Cardiac muscle cell (in vitro differentiated cells and primary cell): ENCODE measurements at places on chromosomes 2 and 18.

DNA sequence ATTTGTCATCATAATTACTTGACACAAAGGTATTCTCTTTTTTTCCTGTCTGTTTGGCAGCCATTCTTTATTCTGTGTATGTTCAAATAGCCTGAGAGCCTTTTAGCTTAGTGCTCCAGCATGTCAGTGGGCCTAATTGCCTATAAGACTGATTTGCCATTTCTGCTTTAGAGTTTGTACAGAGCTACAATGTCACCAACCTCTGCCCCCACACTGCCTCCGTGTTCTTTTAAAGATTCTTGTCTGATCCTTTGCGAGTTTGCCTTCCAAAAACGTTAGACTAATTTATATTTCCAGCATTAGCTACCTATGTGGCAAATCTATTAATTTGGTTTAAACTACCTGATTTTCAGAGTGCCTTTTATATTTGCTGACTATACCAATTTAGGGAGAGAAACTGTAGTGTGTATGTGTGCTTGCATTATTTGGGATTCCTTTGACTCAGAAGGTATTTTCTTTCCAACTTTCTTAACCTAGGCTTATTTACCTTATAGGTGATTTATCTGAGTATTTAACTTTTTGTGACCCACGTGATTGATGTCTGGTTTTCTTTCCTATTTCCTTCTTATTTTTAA is 70.8 kb downstream of the FAM117B start:
- DNase-seq: no peak

DNA sequence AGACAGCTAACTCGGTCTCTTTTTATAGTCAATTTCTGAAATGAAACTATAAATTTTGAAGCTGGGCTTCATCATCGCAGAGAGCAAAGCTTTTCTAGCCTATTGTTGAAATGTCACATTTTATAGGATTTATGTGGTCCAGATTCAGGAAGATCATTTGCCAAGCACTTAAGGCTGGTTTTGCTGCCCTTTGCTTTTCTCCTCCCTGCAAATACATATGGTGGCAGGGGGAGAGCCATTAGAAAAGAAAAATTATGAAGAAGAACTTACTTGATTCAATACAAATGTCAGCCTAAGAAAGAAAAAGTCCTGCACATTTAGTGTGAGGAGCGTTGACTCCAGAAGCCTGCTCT is 206.9 kb upstream of the NRP2 start:
- no peak for DNase-seq

DNA sequence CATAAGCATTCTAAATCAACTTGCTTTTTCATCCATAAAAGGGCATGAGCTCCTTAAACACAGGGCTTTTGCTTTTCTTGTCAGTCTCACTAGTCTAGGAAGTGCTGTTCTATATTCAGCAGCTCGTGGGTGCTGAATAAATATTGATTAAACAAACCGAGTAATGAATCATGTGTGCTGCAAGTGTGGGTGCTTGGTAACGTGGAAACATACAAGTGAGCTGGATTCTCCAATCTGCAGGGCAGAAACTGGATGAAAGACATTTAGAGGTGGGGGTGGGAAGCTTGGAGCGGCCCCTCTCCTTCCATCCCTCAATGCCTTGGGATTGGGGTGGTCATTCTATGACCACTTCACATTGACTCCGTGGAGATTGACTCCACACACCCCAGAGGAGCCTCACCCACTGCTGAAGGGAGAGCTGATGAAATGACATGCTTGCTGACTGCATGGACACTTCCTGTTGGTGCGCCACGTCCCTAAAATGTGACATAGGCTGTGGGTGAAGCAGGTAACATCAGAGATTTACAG is 114.6 kb downstream of the DOCK10 start:
- DNase-seq: no peak

- no peak for DNase-seq
Observed at GRCh38 chr2:6072276-6072675, 380.1 kb downstream of the SOX11 start.

DNA sequence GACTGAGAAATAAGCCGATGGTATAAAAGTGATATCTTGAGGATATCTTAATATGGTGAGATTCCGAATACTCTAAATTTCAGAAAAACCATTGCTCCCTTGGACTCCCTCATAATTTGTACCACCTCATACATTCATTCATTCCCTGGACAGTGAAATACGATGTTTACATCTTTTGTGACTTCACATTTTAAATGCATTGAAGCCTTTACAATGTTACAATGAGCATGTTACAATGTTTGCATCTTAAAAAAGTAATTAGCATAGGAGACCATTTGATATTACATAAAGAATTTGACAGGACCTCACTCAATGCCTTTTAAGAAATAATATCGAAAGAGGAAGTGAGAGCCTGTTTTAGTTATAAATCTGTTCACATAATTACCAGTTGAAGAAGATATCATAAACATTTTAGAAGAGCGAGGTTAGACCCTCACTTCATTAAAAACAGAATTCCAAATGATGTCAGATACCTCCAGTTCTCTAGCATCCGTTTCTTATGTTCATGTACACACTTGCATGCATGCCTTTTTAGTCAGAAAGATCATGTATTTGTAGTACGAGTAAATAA is 372.0 kb downstream of the ARHGAP15 start:
- DNase-seq: no peak

DNA sequence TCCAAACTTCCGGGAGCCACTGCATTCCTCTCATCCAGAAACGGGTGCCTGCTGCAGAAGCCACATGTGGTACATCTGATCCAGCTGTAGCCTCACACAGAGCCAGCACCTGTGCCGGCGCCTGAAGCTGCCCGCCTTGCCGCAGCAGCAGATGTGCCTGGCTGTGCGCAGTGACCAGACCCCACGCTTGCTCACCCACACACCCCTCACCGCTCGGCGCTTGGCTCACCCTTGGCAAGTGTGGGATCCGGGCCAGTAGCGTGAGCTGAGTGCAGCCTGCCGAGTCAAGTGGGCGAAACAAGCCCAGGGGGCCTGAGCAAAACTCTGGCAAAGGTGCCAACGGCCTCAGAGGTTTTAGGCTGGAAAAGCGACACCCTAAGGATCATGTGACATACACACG is 220.1 kb upstream of the TMEFF2 start:
- DNase-seq: no peak

DNA sequence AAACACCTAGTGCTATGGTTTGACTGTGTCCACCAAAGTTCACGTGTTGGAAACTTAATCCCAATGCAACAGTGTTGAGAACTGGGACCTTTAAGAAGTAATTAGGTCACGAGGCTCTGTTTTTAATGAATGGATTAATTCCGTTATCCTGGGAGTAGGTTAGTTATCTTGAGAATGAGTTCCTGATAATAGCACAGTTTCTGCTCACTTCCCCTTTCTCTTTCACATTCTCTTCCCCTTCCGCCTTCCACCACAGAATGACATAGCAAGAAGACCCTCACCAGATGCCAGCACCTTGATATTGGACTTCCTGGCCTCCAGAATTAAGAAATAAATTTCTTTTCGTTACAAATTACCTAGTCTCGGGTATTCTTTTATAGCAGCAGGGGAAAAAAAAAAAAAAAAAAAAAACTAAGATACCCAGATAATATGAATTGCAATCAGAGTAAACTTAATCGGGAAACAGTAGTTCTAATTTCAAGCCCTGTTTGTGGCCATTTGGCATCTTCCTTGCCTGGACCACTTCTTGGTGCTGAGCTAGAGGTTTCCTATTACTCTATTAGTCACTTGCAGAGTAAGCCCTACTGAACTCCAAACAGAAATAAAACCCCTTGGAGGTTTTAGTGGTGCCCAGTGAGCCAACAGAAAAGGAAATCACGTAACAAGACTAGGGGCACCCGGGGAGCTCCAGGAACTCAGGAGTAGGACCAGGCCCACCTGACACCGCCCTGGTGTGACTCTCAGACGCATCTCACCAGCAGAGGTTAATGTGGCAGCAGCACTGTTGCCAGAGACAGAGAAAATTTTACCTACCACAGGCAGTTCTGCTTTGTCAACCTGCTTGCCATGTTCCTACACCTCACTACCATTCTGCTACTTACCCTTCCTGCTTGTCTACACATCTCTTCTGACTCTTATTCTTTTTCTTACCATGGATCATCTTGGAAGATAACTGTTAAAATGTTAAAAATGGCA is 147.6 kb upstream of the CAB39 start:
- DNase-seq: peak; percentile 61

DNA sequence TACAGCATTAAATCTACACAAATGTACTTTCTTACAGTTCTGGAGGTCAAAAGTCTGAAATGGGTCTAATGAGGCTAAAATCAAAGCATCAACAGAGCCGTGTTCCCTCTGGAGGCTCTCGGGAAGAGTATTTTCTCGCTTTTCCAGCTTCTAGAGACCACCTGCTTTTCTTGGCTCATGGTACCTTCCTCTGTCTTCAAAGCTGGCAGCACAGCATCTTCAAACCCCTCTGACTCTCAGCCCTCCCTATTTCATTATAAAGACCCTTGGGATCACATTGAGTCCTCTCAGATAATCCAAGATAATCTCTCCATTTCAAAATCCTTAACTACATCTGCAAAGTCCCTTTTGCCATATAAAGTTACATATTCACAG is 117.8 kb upstream of the NCK2 start:
- DNase-seq: no peak

- peak; percentile 22 for DNase-seq
Observed at GRCh38 chr18:48408727-48409590, at the start of gene ZBTB7C. Gene ZBTB7C, minus strand, starts transcription at chr18:48409383.

- DNase-seq: no peak
Observed at GRCh38 chr2:133426791-133427190, 141.5 kb downstream of the NCKAP5 start.

DNA sequence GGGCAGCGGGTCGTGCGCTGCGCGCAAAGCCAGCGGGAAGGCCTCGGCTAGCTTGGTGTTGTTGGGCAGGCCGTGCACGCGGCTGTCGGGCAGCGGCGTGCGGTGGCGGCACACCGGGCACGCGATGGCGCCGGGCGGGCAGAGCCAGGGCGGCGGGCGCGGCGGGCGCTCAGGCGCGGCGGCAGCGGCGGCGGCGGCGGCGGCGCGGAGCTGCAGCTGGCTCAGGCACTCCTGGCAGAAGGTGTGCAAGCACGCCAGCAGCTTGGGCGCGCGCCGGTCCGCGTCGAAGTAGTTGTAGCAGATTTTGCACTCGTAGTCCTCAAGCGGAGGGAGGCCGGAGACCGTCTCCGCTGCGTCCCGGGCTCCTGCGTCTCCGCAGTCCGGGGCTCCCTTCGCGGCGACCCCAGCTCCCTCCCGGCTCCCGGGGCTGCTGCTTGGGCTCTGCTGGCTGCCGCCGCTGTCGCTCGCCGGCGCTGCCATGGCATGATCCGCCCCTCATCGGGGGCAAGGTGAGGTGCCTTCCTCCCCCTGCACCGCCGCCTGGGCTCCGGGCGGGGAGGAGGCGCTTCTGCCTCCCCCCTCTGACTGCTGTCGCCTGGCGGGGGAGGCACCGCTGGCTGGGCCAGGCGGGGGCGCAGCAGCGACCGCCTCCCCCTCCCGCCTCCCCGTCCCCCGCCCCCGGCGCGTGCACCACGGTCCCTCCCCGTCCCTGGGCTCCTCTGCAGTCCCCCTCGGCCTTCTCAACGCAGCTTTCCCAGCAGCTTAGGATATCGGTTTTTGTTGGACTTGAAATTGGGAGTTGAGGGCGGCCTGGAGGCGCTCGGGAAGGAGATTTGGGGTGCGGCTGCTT is 21.0 kb upstream of the PAX3 start:
- peak; percentile 73 for DNase-seq

GRCh38 chr2:211457325-211457724 is 900.9 kb downstream of the CPS1 start:
- peak; percentile 40 for DNase-seq

GRCh38 chr2:217972490-217972889 is 30.3 kb downstream of the TNS1 start:
- peak; percentile 57 for DNase-seq

- DNase-seq: no peak
Observed at GRCh38 chr2:80527119-80527518, 222.6 kb upstream of the LRRTM1 start.

DNA sequence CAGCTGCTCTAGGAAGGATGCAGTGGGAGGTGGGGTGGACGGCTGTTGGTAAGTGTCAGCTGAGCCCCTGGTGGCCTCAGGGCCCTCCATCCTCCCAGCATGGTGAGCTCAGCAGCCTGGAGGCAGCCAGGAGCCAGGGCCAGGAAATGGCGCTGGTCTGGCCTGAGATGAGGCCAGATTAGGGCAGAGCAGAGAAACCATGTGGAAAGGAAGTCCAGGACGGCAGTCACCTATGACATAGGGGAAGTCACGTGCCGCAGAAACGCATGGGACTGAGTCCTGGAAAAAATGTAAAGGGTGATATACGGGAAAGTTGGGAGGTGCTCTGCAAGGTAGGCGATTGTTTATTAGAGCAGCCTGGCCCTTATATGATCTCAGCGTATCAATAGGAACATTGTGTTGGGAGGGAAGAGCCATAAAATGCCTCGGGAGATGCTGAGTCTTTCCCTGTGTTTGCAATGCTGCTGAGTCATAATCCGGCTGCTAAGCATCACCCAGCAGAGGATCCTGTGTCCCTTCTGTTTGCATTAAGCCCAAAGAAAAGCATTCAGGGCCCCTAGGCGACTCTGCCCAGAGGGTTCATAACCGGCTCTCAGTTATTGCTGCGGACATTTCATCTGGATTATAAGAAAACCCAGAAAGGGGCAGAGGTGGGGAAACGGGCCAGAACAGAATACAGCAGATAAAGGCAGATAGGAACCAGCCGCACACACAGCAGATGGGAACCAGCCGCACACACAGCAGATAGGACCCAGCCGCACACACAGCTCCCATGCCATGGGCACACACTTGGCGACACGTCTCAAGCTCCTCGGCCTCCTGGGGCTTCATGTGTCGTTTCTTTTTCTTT is 30.3 kb upstream of the B3GNT7 start:
- no peak for DNase-seq

GRCh38 chr2:31729442-31730092 is 148.8 kb upstream of the SRD5A2 start:
- DNase-seq: peak; percentile 2

DNA sequence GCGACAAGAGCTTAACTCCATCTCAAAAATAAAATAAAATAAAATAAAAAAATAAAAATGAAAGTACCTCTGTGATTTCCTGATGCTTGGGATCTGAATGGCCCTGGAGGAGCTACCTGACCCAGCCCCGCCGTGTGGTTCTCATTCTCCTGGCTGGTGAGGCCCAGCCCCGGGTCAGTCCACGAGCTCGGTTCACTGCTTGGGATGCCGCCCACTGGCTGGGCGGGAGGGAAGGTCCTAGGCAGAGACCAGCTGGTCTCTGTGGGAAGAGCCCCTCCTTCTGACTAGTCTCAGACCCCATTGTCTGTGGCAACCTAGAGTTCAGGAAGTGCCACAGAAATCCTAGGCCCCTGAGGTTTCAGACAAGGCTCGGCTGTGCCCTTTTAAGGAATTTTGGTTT is 55.1 kb upstream of the DLGAP1 start:
- DNase-seq: no peak

- DNase-seq: no peak
Observed at GRCh38 chr2:221343524-221343923, 228.6 kb downstream of the EPHA4 start.
